ENCODE measurements at places on chromosomes 6 and 20.

DNA sequence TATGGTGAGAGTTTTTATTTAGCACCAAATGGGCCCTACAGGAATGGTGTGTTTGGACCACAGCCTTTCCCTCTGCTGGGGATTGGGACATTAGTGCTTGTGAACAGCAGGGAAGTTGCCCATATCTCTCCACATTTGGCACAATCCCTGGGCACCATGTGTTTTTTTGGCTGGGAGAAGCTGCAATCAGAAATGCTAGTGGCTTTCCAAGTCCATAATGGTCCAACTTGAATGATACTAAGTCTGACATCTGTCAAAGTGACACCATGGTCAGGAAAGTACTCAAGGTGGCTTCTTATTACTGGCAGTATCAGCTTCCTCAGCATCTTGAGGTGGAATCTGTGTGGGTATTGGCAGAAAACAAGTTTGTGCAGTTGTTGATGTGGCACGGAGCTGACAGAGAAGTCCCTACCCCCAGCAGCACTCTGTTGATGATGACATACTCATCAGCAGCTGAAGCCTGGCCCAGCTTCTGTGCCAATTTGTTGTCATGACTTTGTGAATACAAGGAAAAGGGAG is 53.0 kb downstream of the SASH1 start:
- no peak for DNase-seq

- no peak for DNase-seq
These were observed 396.6 kb upstream of the GJE1 start for GRCh38 chr6:141736104-141736503.

DNA sequence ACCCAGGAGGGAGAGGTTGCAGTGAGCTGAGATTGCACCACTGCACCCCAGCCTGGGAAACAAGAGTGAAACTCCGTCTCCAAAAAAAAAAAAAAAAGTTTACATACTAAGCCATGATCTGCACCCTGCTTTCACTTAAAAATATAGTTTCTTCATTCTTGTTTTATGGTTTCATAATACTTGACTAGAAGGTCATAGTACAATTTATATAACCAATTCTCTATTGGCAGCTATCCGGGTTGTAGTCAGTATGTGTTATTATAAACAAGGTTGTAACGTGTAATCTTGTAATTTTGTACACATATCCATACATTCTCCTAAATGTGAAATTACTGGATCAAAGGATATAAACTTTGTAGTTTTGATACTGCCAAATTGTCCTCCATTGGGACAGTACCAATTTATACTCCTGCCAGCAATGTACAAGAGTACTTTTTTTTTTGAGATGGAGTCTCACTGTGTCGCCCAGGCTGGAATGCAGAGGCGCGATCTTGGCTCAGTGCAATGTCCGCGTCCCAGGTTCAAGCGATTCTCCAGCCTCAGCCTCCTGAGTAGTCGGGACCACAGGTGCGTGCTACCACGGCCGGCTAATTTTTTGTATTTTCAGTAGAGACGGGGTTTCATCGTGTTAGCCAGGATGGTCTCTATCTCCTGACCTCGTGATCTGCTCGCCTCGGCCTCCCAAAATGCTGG is 144.8 kb downstream of the GJA10 start:
- DNase-seq: no peak

DNA sequence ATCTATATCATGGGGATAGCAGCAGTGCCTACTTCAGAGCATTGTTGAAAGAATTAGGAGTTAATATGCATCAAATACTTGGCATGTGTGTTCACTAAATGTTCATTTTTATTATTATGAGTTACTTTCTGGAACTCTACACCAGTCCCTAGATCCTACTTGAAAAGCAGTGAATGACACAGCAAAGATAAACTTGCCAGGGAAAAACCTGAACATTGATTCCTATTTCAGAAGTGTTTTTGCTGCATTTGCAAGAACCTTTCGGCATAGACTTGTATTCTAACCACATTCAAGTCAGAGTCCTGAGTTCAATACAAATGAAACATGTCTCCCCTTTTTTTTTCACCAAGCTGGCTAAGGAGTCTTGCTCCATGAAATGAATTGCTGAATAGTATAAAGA is 187.4 kb upstream of the TAB2 start:
- no peak for DNase-seq

- DNase-seq: peak; percentile 92
These were observed 208.3 kb downstream of the TASP1 start for GRCh38 chr20:13430346-13431002.

- peak; percentile 97 for DNase-seq
These were observed 1309.4 kb downstream of the EPHA7 start for GRCh38 chr6:92109956-92110355.
